ENCODE measurements at places on chromosomes 1 and 21. TPM values are rescaled to one million over a fixed set of nuclear protein-coding genes. Genes with fewer than 3 reads are reported as not detected.
A peak's percentile ranks its signal among the peaks of the same experiment; 100 is the strongest.

GRCh38 chr1:206004826-206005225 lies 1.6 kb upstream of the RAB7B start:
- no peak for DNase-seq

- DNase-seq = no peak
Observed at GRCh38 chr1:31479811-31480210, 66.8 kb downstream of the SERINC2 start.

GRCh38 chr1:26788836-26789611 lies 1.3 kb downstream of the PIGV start:
- DNase-seq = peak; percentile 89

The TTC13 gene
- total RNA-seq = 30.2 TPM

- DNase-seq = no peak
Observed at GRCh38 chr1:96425382-96426129, 296.0 kb upstream of the PTBP2 start.

The LCE5A gene
- not detected for total RNA-seq

The GFI1 gene
- total RNA-seq = 0.17 TPM

GRCh38 chr1:245800901-245801605 lies 646.3 kb downstream of the KIF26B start:
- DNase-seq = no peak

- DNase-seq = no peak
Observed at GRCh38 chr1:56225964-56226815, 353.2 kb downstream of the PLPP3 start.

GRCh38 chr1:28449904-28450303 lies 55.9 kb upstream of the RCC1 start:
- DNase-seq = no peak
